ENCODE measurements at places on chromosomes 16 and 17. TPM values are rescaled to one million over a fixed set of nuclear protein-coding genes. Genes with fewer than 3 reads are reported as not detected.

The TBC1D3E gene
- 0.37 TPM for total RNA-seq

The PRKCB gene
- not detected for total RNA-seq

The OR2C1 gene
- not detected for total RNA-seq

The CLEC19A gene
- total RNA-seq: 0.15 TPM

The SAMD14 gene
- not detected for total RNA-seq

DNA sequence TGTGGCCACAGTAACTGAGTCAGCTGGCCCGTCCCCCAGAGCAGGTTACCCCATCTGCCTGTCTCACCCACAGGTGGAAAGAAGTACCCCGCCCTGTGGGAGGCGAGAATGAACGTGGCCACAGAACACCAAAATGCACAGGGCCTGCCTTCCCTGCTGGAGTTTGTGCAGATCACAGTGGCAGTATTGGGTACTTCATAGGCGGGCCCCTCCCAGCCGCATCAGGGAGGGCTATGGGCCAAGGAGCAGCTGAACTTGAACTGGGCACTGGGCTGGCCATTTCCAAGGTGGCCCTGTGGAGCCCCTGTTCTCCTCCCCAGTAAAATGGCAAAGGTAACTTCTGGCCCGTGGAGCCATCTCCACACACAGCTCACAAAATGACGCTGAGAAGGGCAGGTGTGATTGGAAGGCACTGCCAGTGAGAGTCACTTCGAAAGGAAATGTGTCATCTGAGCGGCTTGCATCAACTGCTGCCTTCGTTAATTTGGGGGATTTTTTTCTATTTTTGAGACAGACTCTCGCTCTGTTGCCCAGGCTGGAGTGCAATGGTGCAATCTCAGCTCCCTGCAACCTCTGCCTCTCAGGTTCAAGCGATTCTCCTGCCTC, 162.9 kb downstream of the ENGASE start:
- DNase-seq: no peak

DNA sequence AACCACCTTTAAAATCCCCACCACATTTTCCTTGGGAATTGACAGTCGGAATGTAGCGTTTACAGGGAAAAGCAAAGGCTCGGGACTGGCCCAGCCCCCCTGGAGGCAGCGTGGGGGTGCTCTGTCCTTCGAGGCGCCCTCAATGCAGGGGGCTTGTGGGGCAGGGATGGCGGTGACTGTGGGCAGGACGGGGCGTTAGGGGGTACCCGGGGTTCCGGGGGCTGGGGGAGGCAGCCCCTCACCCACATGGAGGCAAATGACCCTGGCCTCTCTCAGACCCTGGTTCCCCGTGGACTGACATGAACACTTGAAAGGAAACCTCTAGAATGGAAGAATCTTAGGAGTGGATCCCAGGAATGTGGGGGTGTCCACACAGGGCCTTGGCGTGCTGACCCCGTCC, 78.4 kb upstream of the GNG13 start:
- no peak for DNase-seq

DNA sequence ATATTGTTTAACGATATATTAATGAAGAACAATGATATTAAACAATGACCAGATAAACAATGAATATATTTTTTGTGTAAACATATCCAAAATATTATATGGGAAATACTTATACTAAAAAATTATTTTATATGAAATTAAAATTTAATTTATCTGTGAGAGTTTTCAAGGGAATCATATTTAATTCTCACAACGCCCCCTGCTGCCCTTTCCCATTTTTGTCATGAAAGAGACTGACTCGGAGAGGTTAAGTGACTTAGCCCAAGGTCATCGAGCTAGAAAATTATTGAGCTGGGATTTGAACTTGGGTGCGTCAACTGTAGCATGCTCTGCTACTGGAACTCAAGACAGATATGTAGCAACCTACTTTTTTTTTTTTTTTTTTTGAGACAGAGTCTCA, 7.2 kb upstream of the MYCBPAP start:
- DNase-seq: peak; percentile 62

DNA sequence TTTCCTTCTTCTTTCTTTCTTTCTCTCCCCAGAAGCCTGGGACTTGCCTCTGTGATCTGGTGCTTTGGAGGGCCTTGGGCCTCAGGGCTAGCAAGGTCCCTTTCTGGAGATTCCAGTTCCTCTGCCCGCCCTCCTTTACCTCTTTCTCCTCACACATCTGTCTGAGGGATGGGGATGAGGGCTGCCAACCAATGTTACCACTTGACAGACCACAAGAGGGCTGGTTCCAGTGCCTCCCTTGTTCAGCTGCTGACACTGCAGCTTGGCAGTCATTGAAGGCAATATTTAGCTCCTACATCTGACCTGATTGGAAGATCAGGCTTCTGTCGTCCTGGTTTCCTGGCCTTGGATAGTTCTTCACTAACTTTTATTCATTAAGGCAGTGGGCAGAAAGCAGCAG, 3.6 kb upstream of the ZNF652 start:
- peak; percentile 31 for DNase-seq

DNA sequence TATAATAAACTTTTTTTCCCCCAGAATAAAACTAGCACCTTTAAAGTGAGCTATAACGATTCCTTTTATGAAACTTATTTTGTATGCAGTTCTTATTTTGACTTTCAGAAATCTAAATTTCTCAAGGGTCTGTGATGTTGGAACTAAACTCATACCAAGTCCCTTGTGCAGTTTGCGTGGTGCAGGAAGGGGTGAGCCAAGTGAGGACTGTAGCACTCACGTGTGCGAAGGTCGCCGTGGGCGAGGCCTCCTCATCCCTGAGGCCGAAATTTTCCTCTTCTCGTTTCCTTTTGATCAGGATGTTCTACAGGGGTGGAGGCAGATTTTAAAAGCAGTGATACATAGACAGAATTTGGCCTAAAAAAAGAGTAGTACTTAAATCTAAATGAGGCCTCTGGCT, 73.7 kb downstream of the RPTOR start:
- no peak for DNase-seq

DNA sequence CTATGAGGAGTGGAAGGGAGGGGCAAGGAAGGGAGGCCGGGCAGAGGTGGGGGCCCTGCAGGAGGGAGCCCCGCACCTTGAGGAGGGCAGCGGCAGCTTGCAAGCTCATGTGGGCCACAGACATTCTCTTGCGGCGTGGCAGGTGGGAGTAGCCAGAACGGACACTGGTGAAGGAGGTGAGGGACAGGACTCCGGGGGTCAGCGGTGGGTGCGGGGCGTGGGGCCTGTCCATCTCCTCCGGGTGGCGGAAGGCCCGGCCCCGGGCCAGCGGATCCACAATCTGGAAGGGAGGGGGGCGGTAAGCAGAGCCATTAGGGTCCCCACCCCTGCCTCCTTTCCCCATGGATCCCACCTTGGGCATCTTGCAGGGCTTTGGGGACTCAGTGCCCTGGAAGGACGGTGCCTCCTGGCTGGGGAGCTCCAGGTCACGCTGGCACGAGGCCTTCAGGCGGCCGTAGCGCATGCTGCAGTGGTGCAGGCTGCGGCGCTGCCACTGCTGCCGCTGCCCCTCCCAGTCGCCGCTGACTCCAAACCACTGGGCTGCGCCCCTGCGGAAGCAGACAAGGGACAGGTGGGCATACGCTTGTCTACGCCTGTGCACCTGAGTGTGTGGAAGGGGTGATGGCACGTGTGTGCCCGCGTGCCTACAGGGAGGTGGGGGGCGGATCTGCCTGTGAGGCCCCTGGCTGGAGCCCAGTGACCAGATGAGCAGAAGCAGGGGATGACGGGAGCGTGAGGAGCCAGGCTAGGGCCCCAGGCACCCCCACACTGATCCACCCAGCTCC, 11.5 kb downstream of the AANAT start:
- no peak for DNase-seq

- no peak for DNase-seq
These were observed 23.5 kb downstream of the AATF start for GRCh38 chr17:36972186-36972700.
